Left renal pelvis (tissue), 4 donors: ENCODE measurements at places on chromosomes 6 and 20. TPM values are rescaled to one million over a fixed set of nuclear protein-coding genes. Genes with fewer than 3 reads are reported as not detected.

Gene GATA5
- polyA plus RNA-seq = 5.4 TPM

Gene ZBP1
- polyA plus RNA-seq = not detected

Gene TFAP2D
- not detected for polyA plus RNA-seq

Gene ZSCAN9
- polyA plus RNA-seq = 38.5 TPM

Gene PAX1
- not detected for polyA plus RNA-seq

Gene TM9SF4
- 69.1 TPM for polyA plus RNA-seq

Gene THBS2
- 27.1 TPM for polyA plus RNA-seq

Gene MOXD1
- polyA plus RNA-seq = 193 TPM

Gene POM121L2
- not detected for polyA plus RNA-seq

Gene NKAIN2
- 15.5 TPM for polyA plus RNA-seq

Gene FAM217A
- 3.5 TPM for polyA plus RNA-seq

Gene BANF2
- polyA plus RNA-seq = not detected

Gene AVP
- polyA plus RNA-seq = not detected

Gene TMEM170B
- 9.1 TPM for polyA plus RNA-seq

Gene TSHZ2
- polyA plus RNA-seq = 14.2 TPM

Gene SAPCD1
- 12.7 TPM for polyA plus RNA-seq

Gene CYP39A1
- polyA plus RNA-seq = 8.2 TPM

Gene SLC17A2
- polyA plus RNA-seq = 0.30 TPM

Gene RFX6
- polyA plus RNA-seq = 0.06 TPM

Gene MAP7
- 30.0 TPM for polyA plus RNA-seq

Gene SPATA25
- 1.7 TPM for polyA plus RNA-seq

Gene TINAG
- polyA plus RNA-seq = 22.1 TPM

Gene CSNK2A1
- polyA plus RNA-seq = 150 TPM

Gene ANKRD60
- not detected for polyA plus RNA-seq

Gene WFDC10A
- polyA plus RNA-seq = not detected

Gene GMPR
- polyA plus RNA-seq = 13.2 TPM

Gene SLC2A10
- 32.2 TPM for polyA plus RNA-seq

Gene OR12D3
- polyA plus RNA-seq = not detected

Gene CD24
- 1,270 TPM for polyA plus RNA-seq

Gene MTO1
- polyA plus RNA-seq = 35.1 TPM

Gene EPPIN
- polyA plus RNA-seq = 0.50 TPM

Gene C6orf163
- polyA plus RNA-seq = 4.4 TPM

Gene ACSS2
- polyA plus RNA-seq = 40.0 TPM

Gene SLC22A16
- polyA plus RNA-seq = 0.52 TPM
